ENCODE measurements at places on chromosomes 2 and 18.

GRCh38 chr2:150911766-150912280 lies 349.8 kb downstream of the RBM43 start:
- no peak for DNase-seq

GRCh38 chr2:11235583-11235982 lies 80.3 kb downstream of the SLC66A3 start:
- DNase-seq: no peak

GRCh38 chr2:240960971-240961876 lies 37.2 kb upstream of the SNED1 start:
- DNase-seq: no peak

GRCh38 chr2:40244251-40244650 lies 207.6 kb downstream of the SLC8A1 start:
- DNase-seq: peak; percentile 14

DNA sequence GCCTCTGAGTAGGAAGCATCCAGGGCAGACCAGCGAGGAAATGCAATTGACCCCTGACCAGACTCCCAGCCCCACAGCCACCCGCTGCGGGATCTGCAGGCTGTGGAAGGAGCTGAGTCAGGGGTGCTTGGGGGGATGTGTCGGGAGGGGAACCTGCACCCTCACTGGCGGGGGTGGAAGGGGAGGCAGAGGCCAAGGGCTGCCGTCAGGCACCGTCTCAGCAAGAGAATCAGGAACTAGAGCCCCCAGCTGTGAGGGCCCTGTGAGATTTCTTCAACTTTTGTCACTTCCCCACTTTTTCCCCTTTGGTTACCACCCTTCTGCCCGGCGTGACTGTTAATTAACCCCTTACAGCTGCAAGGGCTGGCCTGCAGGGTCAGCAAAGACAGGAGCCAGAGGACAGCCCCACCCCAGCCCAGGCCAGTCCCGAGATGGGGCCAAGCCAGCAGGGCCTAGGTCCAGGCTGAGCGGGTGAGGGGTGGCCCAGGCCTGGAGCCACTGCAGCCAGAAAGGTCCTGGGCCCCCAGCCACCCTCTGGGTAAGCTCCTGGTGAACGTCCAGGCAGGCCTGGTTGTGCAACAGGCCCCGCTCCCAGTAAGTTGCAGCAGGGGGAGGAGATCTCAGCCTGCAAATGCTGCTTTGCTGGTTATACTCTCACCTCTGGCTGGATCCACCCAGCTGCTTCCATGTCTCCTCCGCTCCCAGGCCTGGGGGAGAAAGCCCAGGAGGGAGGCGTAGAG lies 147.0 kb upstream of the ID2 start:
- DNase-seq: no peak

DNA sequence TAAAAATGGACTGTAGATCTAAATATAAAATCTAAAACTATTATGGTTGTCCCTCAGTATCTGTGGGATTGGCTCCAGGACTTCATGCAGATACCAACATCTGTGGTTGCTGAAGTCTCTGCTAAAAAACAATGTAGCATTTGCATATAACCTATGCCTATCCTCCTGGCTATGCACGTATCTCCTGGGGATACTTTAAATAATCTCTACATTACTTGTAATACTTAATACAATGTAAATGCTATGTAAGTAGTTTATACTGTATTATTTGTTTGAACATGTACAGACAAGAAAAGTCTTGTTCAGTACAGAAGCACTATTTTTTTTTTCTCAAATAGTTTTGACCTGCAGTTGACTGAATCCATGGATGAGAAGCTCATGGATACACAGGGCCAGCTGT lies 134.9 kb downstream of the ZAP70 start:
- DNase-seq: no peak

DNA sequence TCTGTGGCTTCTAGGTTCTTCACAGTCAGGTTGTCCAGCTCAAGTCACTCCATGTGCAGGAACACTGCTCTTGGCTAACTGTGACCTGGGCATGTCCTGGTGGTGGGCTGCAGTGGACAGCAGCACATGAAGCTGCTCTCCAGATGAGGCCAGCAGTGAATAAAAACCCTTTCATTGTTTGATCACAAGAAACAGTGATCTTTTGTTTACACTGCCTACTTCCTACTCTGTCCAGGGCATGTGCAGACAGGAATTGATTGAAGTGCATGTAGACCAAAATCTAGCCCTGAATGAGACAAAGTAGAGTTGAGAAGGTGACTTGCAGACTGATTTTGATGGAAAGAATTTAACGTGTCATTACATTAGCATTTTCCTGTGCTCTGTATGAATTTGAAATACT lies 34.9 kb downstream of the BCL2L11 start:
- DNase-seq: peak; percentile 63

GRCh38 chr2:138321458-138321857 lies 180.1 kb upstream of the SPOPL start:
- peak; percentile 87 for DNase-seq

DNA sequence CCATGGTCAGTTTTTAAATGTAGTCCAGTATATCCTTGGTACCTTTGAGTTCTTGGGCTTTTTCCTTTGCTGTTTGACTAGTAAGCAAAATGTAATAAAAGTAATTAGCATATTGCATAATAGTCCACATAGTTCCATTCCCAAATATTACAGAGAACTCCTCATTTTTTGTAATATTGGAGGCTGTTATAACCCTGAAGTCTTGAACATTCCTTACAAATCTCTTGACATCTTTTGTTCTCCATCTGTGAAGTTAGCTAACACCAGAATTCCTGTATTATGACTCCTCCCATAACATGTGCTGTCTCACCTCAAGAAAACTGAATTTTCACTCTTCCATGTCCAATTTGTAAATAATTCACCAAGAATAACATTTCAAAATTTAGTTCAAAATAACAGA lies 17.1 kb downstream of the CREB1 start:
- no peak for DNase-seq

- no peak for DNase-seq
These were observed 58.9 kb downstream of the CXCR4 start for GRCh38 chr2:136059036-136059472.

GRCh38 chr2:16760426-16760825 lies 94.8 kb upstream of the CYRIA start:
- no peak for DNase-seq

- DNase-seq: no peak
These were observed 177.2 kb downstream of the THADA start for GRCh38 chr2:43418680-43419079.

DNA sequence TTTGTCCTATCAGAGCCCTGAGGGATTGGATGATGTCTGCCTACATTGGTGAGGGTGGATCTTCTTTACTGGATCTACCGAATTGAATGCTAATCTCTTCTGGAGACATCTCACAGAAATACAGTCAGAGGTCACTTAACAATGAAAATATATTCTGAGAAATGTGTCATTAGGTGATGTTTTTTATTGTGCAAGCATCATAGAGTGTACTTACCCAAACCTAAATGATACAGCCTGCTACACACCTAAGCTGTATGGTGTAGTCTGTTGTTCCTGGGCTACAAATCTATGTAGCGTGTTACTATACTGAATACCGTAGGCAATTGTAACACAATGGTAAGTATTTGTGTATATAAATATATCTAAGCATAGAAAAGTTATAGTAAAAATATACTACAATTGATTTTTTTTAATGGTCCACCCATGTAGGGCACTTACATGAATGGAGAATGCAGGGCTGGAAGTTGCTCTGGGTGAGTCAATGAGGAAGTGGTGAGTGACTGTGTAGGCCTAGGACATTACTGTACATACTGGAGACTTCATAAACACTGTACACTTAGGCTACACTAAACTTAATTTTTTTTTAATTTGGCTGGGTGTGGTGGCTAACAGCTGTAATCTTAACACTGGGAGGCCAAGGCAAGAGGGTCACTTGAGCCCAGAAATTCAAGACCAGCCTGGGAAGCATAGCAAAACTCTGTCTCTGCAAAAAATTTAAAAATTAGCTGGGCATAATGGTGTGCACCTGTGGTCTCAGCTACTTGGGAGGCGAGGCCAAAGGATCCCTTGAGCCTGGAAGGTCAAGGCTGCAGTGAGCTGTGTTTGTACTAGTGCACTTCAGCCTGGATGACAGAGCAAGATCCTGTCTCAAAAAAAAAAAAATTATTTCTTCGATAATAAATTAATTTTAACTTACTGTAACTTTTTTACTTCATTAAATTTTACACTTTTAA lies 226.3 kb upstream of the UBE2E3 start:
- peak; percentile 41 for DNase-seq

DNA sequence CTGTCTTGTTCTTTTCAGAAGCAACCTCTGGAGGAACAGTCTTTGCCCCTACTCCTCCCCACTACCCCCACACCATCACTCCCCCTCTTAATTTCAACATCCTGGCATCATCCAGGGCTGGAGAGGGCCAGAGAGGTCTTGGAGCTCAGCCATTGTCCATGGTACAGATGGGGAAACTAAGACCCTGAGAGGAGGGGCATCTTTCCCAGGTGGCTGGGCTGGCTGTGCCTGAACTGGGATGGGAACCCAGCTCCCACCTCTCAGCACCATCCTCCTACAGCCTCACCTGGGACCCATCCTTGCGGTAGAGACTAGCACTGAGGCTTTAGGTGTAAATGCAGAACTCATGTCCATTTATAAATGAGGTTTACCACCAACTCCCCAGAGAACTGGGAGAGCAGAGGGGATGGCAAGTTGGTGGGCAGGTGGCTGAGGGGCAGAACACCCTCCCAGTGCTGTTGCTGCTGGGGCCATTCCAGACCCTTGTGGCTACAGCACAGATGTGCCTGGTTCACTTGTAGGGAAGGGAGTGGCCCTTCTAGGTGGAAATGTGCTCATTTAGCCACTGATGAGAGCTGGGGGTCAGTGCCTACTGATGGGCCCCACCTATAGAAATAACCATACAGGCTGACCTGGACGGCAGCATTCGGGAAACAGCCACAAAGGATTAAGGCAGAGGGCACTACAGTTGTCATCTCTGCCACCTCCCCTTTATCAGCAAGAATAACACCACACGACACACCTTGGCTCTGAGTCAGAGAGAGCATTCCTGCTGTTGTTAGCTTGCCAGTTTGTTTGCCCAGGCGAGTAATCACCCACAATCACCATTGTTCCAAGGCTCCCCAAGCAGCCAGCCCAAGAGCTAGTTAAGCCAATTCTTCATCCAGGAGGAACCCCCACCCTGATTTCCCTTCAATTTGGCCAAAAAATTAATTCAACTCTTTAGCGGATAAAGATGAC lies 2.1 kb downstream of the MLPH start:
- DNase-seq: peak; percentile 92
